ENCODE measurements at places on chromosomes 2 and 18.

DNA sequence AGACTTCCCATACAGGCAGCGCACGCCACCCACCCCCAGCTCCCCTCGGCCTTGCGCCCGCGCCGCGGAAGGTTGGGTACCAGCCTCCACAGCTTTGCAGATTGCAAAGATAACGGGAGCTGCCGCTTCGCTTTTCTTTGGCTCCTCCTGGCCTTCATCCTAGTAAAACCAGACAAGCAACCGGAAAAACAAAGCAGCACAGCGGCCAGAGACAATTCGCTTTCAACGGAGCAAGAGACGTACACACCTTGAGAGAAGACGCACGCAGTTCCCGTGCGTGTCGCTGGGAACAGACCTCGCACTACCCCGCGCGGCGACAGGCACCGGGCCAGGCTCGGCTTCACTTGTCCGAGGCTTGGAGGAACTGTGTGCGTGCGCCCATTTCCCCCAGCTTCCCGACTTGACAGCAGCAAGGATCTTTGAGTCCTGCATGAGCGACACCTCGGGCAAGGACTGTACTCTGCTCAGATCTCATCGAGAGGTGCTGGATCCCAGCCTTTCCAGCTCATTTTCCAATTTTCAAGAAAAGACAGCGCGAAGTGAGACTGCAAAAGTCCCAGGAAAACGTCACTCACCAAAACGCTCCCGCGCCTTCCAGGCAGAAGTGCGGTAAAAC lies 964 bp downstream of the ZBTB7C start:
- no peak for DNase-seq

GRCh38 chr2:65345631-65346030 lies 86.8 kb downstream of the SPRED2 start:
- no peak for DNase-seq

DNA sequence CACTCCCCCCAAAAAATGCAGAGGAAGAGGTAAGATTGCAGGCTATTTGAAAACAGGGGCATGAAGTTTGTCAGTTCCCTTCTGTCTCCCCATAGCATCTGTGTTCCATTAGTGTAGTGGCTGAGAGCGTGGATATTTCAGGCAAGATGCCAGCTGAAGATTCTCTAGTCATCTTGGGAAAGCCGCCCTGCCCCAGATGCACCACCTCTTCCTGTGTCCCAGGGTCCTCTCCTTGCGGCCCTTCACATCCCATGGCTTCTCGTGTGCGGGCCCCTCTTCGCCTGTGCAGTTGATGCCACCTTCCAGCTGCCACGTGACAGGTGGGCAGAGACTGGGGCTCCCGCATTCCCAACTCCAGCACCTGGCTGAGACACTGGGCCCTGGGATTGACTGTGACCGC lies 16.1 kb downstream of the TMEM127 start:
- DNase-seq = no peak

GRCh38 chr2:117273009-117273671 lies 541.4 kb upstream of the DDX18 start:
- no peak for DNase-seq

GRCh38 chr2:41993435-41993925 lies 54.3 kb upstream of the PKDCC start:
- no peak for DNase-seq

GRCh38 chr2:207768168-207768865 lies 1.4 kb downstream of the FZD5 start:
- no peak for DNase-seq

GRCh38 chr2:182509216-182509615 lies 82.4 kb upstream of the PDE1A start:
- DNase-seq = no peak

- no peak for DNase-seq
Measured at GRCh38 chr2:102025583-102026267, 34.0 kb downstream of the IL1R2 start.

DNA sequence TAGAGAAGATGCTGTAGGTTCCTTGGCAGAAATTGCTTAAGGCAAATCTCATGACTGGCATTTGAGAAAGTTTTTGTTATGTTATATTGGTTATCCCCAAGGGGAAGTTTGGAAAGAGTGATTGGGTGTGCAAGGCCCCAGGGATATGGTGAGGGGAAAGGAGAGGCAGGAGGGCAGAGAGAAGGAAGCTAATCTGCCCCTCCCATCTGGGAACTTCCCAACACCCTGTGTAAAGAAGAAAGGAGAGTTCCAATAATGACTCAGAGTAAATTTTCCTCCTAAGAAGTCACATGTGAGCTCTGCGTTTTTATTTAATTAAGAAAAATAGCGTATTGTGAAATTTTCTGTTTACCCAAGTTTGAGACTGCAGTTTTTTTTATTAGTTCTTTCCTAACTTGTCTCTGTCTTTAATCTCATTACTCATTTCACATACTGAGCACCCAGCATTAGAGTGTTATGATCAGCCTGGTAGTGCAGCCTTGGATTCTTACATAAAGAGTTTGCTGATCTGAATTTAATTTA lies 3.1 kb upstream of the KYNU start:
- no peak for DNase-seq

DNA sequence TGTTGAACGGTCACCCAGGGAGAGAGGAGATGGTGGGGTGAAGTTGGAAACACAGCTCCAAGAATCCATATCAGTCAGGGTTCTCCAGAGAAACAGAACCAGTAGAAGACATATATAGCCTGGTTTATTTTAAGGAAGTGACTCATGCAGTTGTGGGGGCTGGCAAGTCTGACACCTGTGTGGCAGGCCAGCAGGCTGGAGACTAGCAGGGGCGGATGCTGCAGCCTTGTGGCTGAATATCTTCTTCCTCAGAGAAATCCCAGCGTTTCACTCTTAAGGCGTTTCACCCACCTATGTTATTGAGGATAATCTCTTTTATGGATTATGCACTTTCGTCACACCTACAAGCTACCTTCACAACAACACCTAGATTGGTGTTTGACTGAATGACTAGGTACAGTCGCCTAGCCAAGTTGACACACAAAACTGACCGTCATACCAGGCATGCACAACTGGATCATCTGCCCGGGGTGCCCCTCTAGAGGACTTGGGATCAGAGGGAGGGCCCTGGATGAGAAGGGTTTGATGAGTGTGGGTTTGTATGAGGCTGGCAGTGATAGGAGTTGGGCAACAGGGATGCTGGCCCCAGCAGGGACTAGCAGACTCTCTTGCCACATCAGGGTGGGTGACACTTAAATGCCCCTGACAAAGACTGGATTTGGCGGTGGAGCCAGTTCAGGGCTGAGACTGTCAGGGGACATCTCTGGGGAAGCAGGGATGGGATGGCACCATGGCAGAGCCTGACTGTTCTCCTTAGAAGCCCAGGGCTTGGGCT lies 23.4 kb downstream of the MROH2A start:
- no peak for DNase-seq

- no peak for DNase-seq
Measured at GRCh38 chr2:178860551-178860950, 53.3 kb upstream of the TTN start.

DNA sequence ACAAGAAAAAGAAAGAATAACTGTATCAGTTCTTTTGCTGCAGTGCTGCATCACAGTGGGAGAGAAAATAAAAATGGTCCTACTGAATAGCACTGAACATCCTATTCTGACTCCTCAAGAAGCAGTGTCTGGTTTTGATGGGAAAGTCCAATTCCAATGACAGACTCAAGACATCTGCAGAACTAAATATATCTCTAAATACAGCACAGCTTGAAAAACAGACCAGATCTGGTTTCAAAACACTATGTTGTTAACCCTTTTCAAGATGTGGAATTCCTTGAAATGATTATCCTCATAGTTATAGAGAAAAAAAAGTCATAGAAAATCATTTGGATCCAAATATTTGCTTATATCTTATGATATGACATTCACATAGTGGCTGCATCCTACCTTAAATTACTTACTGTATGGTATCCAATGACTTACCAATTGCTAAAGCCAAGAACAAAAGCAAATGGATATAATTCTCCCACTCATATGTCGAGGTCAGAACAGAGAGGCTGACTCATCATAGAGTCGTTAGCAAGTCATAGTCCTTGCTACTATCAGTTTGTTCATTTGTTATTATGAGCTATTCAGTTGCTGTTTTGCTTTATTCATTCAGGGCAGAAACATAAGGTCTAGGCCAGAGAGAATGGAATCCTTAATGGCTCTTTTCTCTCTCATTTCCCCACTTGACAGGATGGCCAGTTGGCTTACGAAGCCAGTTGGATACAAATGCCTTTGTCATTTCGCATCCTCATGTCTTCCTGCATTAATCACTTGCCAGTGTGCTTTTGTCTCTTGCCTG lies 62.5 kb upstream of the ACVR2A start:
- peak; percentile 8 for DNase-seq

- DNase-seq = no peak
Measured at GRCh38 chr2:35548171-35548570, 807.4 kb upstream of the CRIM1 start.
